ENCODE measurements at places on chromosomes 2 and 18.

DNA sequence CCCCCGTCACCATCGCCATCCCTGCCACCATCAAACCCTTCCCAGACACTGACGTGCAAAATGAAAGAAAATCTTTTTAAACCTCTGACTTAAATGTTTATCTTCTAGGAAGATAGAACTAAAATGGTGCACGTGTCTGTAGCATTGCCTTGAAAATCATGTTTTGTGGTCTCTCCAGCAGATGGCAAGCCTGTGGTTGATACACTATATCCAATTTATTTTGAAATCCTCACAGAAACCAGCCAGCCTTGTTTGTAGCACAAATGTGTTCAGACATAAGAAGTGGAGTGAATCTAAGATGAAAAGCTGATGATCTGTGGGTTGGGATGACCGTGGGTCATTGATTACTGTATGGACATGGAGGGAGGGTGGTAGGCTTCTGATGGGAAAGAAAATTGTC is 436.2 kb upstream of the SMIM21 start:
- no peak for DNase-seq

GRCh38 chr18:79829136-79829854 is 31.6 kb downstream of the KCNG2 start:
- no peak for DNase-seq

DNA sequence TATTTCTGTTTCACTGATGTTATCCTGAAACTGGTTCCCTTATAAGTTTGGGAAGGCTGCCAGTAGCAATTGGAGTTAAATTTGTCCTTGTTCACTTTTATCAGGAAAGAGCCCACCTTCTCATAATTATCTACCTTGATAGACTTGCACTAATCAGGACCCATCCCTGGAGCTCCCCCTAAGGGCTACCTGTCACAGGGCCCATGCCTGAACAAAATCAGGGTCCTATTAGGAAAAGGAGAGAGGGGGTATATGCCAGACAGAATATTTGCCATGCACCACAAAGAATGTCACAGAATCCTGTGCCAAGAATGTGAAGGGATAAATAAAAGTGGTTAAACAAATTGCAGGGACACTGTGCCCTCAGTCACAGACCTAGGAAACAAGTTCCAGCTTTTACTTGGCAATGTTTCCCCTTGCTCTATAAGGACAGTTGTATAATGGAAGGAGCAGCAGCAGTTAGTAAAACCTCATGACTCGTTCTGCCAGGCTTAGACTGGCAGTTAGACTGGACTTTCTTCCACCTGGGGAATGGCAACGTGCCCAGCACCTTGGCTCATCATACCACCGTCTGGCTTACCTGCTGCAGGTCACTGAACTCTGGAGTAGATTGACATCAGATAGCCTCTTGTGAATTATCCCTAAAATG is 32.3 kb upstream of the VWC2L start:
- DNase-seq = no peak

DNA sequence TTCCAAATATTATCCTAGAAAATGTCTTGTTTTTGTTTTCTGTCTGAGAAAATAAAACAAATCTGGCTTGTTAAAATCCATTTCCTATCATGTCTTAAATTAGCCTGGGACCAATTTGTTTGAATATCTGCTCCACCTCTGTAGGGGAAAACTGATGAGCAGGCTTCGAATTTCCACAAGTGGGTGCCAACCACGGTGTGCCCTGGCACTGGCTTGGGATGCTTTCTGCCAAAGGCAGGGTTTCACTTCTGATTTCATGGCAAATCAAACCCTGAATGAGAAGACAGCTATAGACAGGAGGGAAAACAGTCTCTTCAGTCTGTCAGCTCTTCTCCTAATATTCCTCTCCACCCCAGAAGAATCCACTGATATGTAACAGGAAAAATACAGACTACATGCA is 33.7 kb upstream of the STAT4 start:
- no peak for DNase-seq

Measured in type B pancreatic cell (in vitro differentiated cells).